Stimulated activated naive CD8-positive, alpha-beta T cell treated with anti-CD3 and anti-CD28 coated beads, Interleukin-15, Interleukin-2, amounts not matched to agents 100 U/mL and 50 U/mL, for 24 hours (primary cell): ENCODE measurements at places on chromosomes 3 and 15.

DNA sequence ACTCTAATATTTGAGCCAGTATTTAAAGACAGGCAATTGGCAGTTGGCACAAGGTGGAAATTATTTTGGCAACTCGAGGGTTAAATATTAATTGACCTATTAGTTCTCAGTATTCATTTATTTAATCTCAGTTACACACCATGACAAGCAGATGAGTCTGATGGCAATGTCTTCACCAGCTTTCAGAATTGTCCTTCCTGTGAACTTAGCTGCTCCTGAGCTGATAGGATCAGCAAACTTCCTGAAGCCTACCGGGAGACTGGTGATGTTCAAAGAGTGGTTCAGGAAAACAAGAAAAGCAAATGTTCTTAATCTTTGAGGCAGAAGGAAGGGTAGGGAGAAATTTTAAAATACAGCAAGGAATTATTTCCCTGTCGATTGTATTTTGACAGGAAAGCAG lies 522.2 kb downstream of the SOX2 start:
- no peak for DNase-seq

DNA sequence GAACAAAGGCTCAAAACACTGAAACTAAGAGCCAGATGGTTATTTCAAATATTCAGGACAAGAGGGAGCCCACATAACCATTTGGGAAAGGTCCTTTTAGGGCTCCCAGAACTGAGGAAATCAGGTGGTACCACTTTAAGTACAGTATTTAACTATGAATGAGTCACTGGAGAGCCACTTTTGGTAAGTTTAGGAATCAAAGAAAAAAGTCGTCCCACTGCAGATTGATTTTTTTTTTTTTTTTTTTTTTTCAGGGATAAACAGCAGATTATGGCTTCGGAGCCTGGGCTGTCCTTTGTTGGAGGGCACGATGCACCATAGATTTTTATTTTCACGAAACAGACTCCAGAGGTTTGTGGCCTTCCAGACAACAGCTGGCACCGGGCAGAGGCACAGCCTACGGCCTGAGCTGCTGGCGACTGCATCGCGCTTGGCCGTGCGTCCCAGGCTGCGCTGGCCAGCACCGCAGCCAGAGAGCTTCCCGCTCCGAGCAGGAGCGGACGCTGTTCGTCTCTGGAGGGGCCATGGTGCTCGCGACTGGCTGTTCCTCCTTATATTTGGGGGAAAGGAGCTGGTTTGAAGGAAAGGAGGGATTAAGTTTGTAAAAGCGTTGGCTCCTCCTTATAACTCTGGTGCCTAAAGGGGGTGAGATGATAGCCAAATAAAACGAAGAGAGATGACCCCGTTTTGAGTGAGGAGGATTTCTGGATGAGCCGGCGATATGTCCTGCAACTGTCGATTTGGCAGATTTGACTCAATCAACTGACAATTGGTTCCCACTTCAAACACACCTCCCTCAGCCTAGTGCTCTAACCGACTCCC lies 152.9 kb upstream of the GOLIM4 start:
- no peak for DNase-seq

DNA sequence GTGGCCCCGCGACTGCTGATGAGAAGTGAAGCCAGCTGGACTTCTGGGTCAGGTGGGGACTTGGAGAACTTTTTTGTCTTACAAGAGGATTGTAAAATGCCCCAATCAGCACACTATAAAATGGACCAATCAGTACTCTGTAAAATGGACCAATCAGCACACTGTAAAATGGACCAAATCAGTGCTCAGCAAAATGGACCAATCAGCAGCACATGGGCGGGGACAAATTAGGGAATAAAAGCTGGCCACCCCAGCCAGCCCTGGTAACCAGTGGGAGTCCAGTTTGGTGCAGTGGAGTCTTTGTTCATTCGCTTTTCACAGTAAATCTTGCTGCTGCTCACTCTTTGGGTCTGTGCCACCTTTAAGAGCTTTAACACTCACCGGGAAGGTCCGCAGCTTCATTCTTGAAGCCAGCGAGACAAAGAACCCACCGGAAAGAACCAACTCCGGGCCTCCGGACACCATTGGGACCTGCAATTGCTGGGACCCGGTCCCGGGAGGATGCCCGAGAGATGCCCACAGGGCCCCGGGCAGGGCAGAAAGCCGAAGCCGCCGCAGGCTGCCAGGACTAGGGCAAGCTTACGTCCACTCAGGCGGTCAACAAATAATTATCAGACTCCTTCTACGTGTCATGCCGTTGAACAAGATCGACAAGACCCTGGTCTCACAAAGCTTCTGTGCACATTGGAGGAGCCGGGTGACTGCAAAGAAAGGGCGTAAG lies 8.3 kb upstream of the NR2E3 start:
- DNase-seq, result no peak

DNA sequence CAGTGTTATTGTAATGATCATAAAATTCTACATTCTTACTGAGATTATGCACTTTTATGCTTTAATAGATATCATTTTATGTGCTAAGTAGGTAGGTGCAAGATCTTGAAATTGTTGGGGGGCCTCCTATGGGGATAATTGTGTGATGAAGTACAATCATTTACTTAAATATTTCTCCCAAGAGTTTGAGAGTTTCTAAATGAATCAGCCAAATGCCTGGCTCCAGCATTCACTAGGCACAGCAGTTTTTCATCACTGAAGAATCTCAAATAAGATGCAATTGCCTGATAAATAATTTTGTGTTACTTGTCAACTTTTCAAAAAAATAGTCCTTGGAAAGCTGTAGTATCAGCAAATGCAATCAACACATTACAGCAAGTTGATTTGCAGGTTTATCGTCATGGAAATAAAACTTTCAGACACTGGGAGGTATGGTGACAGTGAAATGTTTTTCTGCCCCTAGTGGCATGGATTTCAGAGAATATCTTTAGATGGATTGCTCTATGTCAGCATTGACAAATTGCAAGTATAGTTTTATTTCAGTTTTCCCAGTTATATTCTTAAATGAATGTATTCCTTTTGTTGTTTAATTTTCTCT lies 167.1 kb downstream of the NEK11 start:
- no peak for DNase-seq
